ENCODE measurements at places on chromosomes 6 and 20.

GRCh38 chr20:48025051-48025515 lies 239.8 kb upstream of the SULF2 start:
- no peak for DNase-seq

DNA sequence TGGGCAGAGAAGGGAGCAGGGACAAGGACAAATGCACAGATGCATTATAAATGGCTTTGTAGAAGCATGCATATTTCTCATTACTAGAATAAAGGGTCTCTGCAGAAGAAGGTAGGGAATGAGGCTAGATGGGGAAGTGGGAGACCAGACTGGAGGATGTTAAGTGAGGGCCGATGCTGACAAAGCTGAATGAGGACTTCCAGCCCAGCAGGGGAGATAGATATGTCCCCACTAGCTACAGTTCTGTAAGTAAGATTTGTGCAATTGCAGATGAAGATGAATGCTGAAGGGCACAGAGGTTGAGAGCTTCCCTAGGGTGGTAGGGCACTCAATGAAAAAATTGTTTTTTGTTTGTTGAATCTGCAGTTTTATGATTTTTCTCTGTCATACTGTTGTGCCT lies 16.9 kb downstream of the ADGRG6 start:
- no peak for DNase-seq

- no peak for DNase-seq
Observed at GRCh38 chr6:139821676-139822223, 447.3 kb upstream of the CITED2 start.

DNA sequence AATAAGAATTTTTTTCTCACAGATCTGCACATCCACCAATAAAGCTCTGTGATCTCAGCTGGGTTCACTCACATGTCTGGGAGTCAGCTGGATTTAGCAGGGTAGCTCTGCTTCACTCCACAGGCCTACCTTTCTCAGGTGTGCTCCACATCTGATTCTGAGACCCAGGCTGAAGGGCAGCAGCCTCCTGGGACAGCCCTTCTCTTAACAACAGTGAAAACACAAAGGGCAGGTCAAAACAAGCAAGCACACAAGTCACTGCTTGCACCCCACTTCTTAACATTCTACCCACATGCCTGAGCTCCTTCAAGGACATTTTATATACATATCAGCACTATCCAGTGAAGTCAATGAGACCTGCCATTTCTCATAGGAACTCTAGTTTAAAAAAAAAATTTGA lies 96.0 kb upstream of the MAP3K4 start:
- no peak for DNase-seq

GRCh38 chr6:135506270-135506997 lies 8.9 kb upstream of the AHI1 start:
- no peak for DNase-seq

- no peak for DNase-seq
Observed at GRCh38 chr6:41647061-41647511, 8.8 kb downstream of the MDFI start.

- DNase-seq, result no peak
Observed at GRCh38 chr6:104414723-104415122, 445.0 kb downstream of the HACE1 start.

DNA sequence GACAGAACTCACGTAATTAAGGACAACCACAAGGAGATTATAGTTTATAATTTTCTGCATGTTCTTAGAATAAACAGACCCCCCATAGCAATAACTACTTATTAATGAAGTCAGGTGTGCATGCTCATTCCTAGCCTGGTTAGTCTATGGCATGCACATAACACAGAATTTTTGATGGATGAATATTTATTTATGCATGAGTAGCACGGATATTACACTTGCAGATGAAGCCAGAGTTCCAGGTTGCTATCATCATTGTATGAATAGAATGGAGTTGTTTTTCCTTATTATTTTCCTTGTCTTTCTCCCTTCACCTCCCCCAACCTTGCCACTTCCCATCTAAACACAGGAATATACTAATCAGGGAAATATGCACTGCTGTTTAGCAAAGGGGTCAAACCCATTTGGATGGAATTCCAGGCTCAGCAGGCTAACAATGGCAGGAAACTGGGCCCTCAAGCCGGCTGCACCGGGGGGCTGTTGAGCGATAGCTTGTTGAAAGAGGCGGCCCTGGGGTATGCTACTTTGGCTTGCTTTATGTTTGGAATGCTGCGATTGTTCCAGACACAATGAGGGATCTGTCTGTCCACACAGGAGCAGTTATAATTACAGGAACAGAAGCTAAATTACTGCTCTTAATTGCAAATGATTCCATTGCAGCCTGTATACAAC lies 112.6 kb downstream of the TMEM170B start:
- no peak for DNase-seq

All from activated CD8-positive, alpha-beta memory T cell treated with anti-CD3 and anti-CD28 coated beads for 1 hour (primary cell).